Heart left ventricle (tissue), 16 donors: ENCODE measurements at places on chromosomes 2 and 18. TPM values are rescaled to one million over a fixed set of nuclear protein-coding genes. Genes with fewer than 3 reads are reported as not detected.

The TRPM8 gene
- not detected for total RNA-seq

The ASPRV1 gene
- total RNA-seq: 0.68 TPM

The DUSP2 gene
- total RNA-seq: 4.9 TPM

The ROCK2 gene
- total RNA-seq: 44.3 TPM

The ARHGAP25 gene
- 6.2 TPM for total RNA-seq

The AKAIN1 gene
- not detected for total RNA-seq

The IL36RN gene
- total RNA-seq: not detected

The TTC27 gene
- 11.2 TPM for total RNA-seq

The DYNAP gene
- total RNA-seq: not detected

The FEV gene
- not detected for total RNA-seq

The EXOC6B gene
- 186 TPM for total RNA-seq

The PAX3 gene
- not detected for total RNA-seq

The ZNF521 gene
- 24.4 TPM for total RNA-seq

The ELOA2 gene
- not detected for total RNA-seq

The ACAA2 gene
- 306 TPM for total RNA-seq

The LOXL3 gene
- total RNA-seq: 4.9 TPM

The FBXO36 gene
- total RNA-seq: 1.9 TPM

The CFC1 gene
- not detected for total RNA-seq

The MC2R gene
- not detected for total RNA-seq

The ANKRD53 gene
- total RNA-seq: 0.30 TPM

The ZNF236 gene
- total RNA-seq: 13.5 TPM

The FTCDNL1 gene
- total RNA-seq: 1.2 TPM

The MYO1B gene
- 47.3 TPM for total RNA-seq

The TMEM247 gene
- not detected for total RNA-seq

The MAPK4 gene
- 25.5 TPM for total RNA-seq

The CDCA7 gene
- 0.85 TPM for total RNA-seq

The FRZB gene
- 2.3 TPM for total RNA-seq

The MFSD2B gene
- not detected for total RNA-seq

The HNRNPLL gene
- 23.5 TPM for total RNA-seq

The SALL3 gene
- 0.04 TPM for total RNA-seq

The ZC3H8 gene
- total RNA-seq: 8.7 TPM

The SLC8A1 gene
- 1,521 TPM for total RNA-seq

The DNAJC5G gene
- 1.6 TPM for total RNA-seq

The CTIF gene
- 51.1 TPM for total RNA-seq

The UGT1A10 gene
- not detected for total RNA-seq

The GNLY gene
- 47.1 TPM for total RNA-seq

The ACADL gene
- total RNA-seq: 2.0 TPM

The POTEI gene
- not detected for total RNA-seq

The TBR1 gene
- total RNA-seq: not detected

The SESTD1 gene
- 37.9 TPM for total RNA-seq

The CD207 gene
- not detected for total RNA-seq

The ASIC4 gene
- total RNA-seq: not detected

The TYW5 gene
- 3.7 TPM for total RNA-seq

The TRABD2A gene
- total RNA-seq: 1.9 TPM

The MPP4 gene
- total RNA-seq: not detected

The CXCR2 gene
- 0.61 TPM for total RNA-seq
